SK-N-SH (cell line): ENCODE measurements at places on chromosomes 7 and 10. TPM values are rescaled to one million over a fixed set of nuclear protein-coding genes. Genes with fewer than 3 reads are reported as not detected.

- no peaks in the 10 kb centered on the region for H3K36me3 ChIP-seq
- H3K4me3 ChIP-seq = no peak overlapping the region
- peak; percentile 87 for DNase-seq
- H3K27me3 ChIP-seq = no peaks in the 10 kb centered on the region
- no peaks in the 10 kb centered on the region for H3K4me1 ChIP-seq
- H3K27ac ChIP-seq = no peak overlapping the region
Measured at GRCh38 chr10:131726076-131726880, 174.5 kb upstream of the PPP2R2D start.

GRCh38 chr7:46812101-46812675 lies 769.7 kb downstream of the TNS3 start:
- no peak for DNase-seq
- H3K27me3 ChIP-seq = no peaks in the 10 kb centered on the region
- no peaks in the 10 kb centered on the region for H3K36me3 ChIP-seq
- H3K4me3 ChIP-seq = no peak overlapping the region
- H3K27ac ChIP-seq = peak overlapping the region; percentile 72; the same call in 1 of the 2 replicates

- peak overlapping the region; percentile 64 for H3K27ac ChIP-seq
- DNase-seq = no peak
- H3K27me3 ChIP-seq = no peaks in the 10 kb centered on the region
- no peaks in the 10 kb centered on the region for H3K36me3 ChIP-seq
- H3K4me1 ChIP-seq = peaks cover 16% of the 10 kb centered on the region
- no peak overlapping the region for H3K4me3 ChIP-seq
Measured at GRCh38 chr7:142440906-142441411, 183.1 kb upstream of the PRSS58 start.

DNA sequence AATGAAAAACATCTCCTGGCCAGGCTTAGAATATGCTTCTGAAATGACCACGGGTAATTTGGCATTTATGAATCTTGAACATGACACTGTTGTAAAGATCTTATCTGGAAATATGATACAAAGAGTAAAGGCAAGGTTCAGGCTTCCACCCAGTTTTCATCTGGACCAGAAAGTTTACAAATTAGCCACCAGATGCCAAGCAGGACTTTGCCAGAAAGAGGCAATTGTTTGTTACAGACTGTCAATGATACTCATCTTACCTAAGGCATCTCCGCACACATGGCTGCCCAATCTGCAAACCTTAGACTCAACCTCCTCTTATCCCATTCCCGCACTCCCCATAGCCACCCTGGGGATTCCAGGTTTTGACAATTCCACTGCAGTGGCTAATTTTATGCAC lies 795.3 kb downstream of the TYW1 start:
- peak; percentile 34 for DNase-seq
- H3K4me3 ChIP-seq = no peak overlapping the region
- H3K27me3 ChIP-seq = no peaks in the 10 kb centered on the region
- H3K4me1 ChIP-seq = peaks cover 8% of the 10 kb centered on the region; the same call in 1 of the 2 replicates
- H3K27ac ChIP-seq = no peak overlapping the region

DNA sequence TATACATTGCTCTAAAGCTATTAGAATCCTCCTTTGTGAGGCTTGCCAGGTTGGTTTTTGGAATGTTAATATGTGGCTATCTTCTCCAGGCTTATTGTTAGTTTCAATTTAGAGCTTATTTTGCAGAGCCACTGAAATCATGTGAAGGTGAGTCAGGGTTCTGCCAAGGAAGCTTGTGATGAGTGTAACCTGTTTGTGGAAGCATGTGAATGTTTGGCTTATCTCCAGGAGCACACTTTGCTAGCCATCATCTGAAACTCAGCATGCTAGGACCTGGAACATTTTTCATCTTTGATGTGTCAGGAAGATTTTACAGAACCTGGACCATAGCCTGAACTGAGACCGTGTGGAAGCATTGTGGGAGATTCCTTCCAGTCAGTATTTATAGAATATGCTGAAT lies 197.3 kb downstream of the PPP1R9A start:
- no peaks in the 10 kb centered on the region for H3K36me3 ChIP-seq
- H3K4me1 ChIP-seq = no peaks in the 10 kb centered on the region
- H3K27ac ChIP-seq = no peak overlapping the region
- no peaks in the 10 kb centered on the region for H3K27me3 ChIP-seq

The CYP3A7 gene
- not detected in 2 replicates for polyA plus RNA-seq
